ENCODE measurements at places on chromosomes 4 and X.

DNA sequence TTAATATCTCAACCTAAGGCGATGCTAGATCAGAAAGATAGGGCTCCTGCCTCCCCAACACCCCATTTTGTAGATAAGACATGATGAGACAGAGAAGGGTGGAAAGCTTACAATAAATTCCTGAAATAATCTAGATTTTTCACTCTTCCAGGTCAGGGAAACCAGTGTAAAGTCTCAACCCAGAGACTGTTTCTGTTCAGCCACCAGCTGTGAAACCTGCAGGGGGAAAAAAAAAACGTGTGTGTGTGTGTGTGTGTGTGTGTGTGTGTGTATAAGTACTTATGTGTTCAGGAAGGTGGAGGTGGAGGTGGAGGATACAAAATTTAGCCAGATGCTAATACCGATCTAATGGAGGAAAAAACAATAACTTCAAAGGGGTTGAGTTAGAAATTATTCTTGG is 773 bp upstream of the ITM2A start:
- DNase-seq, result no peak

DNA sequence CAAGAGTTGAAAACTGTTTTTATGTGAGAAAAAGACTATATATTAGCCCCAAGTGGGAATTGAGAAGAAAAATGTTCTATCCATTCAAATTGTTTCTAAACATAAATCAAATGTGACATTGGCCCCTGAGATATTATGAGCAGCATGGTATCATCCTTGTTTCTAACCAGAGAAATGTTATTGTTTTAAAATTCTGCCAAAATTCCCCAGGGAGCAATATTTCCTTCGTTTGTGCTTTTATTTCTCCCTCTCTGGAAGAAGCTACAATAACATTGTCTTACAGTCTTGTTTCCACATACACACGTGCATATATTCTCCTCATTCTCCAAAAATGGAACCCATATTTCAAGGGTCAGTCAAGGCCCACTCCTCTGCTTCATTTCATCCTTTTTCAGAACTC is 46.7 kb downstream of the MAGEB17 start:
- DNase-seq, result no peak

DNA sequence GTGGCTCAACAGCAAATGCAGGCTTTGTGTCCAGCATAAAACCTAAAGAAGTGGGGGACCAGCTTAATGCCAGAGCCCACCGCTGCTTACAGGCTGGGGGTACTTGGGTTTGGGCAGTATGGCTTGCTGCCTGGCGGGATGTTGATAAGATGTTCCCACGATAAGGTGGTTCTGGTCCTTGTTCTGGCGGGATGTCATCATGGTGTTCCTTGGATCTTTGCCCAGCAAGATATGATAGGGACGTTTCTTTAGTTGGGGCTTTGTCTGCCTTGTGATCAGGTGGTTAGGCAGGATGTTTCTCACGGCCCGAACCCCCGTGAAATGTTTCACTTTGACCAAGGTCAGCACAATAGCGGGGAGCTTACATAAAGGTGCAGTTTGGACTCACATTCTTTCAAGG is 35.3 kb downstream of the PNPLA4 start:
- DNase-seq, result peak; percentile 13

DNA sequence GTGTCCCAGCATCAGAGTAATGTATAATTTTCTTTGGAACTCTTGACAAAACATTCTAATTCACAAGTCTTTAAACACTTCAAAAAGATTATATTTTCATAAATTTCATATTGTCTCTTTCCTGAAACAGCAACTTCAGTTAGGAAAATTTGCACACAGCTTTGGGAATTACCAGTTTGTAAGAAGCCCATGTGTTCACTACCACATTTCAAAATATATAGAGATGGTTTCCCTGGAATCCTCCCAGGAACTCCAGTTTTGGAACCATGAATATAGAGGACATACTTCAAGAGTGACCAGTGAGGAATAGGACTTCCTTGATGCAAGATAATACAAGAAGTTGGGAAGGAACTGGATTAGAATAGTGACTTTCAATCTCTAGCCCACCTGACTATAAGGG is 28.7 kb upstream of the HPGDS start:
- DNase-seq, result no peak

- DNase-seq, result no peak
These were observed 235.7 kb upstream of the LDB2 start for GRCh38 chr4:17134100-17134499.

GRCh38 chrX:30568136-30568535 is 9.4 kb downstream of the TASL start:
- no peak for DNase-seq

DNA sequence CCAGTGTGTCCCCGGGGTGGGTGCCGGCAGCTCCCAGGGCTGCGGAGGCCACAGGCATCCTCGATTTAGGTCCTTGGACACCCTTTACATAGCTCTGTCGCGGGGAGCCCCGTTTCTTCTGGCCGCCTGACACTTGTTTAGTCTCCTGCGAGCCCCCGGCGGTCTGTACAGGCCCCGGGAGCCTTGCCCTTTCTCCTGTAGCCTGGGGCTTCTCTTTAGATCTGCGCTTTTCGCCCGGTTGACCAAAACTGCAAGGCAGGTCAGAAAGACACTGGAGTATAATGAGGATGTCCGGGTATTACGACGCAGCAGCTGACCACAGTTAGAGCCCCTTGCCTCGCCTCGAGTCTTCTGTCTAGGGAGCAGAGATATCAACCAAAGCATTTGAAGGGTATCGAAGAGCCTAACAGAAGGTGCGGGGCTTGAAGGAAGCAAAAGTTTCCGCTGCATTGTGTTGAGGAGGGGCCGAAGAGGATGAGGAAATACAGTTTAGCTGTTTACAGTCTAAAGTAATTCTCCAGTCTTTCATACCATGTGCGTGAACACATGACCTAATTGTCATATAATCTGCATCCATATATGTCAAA is 479 bp downstream of the BRCC3 start:
- DNase-seq, result peak; percentile 50

- DNase-seq, result no peak
These were observed 455.7 kb downstream of the GABRG1 start for GRCh38 chr4:45668128-45668527.
